ENCODE measurements at places on chromosomes 4 and X. TPM values are rescaled to one million over a fixed set of nuclear protein-coding genes. Genes with fewer than 3 reads are reported as not detected.

Gene ASMT
- 0.44 TPM for total RNA-seq

Gene TMPRSS11B
- not detected for total RNA-seq

Gene ITIH6
- 0.05 TPM for total RNA-seq

Gene MAP3K15
- total RNA-seq = 2.0 TPM

Gene HPGDS
- not detected for total RNA-seq

Gene H2AZ1
- total RNA-seq = 801 TPM

Gene GABRG1
- not detected for total RNA-seq

GRCh38 chr4:39616651-39617050 lies 22.0 kb downstream of the SMIM14 start:
- no peak for DNase-seq

DNA sequence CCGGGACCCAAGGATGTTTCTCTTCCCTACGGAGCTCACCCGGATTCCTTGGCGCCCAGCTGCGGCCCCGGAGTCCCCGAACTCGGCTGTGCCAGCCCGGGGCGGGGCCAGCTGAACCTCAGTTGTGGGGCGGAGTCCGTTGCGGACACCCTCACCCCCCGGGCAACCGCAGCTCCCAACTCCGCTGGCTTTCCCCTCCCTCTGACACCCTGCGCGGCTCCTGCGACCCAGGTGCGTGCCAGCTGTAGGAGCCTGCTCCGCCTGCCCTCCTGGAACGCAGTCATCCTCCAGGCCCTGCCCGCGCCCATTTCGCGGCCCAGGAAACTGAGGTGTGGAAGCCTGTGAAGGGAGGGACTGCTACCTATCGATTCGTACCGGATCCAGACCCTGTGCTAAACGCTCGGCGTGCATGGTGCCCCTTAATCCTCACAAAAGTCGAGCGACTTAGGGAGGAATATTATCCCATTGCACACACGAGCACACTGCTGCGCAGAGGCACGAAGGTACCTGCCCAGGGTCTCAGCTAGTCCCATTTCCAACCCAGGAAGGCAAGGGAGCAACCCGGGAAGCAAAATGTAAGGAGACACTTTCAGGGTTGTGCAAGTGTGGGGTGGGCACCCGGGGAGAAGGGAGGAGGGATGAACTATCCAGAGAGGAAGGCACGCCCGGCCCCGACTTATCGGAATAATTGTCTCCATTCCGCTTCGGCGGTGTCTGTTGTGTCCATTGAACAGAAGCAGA lies 12.3 kb downstream of the MSX1 start:
- no peak for DNase-seq

GRCh38 chr4:57195622-57196021 lies 85.4 kb upstream of the IGFBP7 start:
- DNase-seq = no peak

DNA sequence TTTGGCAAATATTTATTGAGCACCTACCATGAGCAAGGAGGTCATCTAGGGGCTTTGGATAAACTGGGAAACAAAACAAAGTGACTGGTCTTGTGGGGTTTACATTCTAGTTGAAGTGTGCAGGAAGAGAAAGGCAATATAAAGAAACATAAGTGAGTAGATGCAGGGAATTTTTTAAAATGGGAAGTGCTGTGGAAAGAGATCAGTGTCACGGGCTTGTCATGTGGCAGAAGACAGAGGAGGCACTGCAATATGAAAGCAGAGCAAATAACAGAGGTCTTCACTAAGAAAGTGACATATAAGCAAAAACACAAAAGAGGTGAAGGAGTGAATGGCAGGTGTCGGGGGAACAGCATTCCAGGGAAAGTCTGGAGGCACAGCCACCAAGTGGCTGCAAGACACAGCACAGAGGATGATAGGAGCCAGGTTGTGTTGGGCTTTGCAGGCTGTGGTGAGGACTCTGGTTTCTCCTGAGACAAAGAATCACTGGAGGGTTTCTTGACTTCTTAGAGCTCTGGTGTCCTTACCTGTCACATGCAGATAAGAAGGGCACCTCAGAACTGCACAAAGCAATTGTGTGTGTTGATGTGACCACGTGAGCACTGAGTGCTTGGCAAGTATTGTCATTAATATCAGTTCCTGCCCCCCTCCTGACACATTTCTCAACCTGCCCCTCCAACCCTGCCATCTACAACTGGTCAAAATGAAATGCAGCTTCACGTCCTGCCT lies 143.5 kb downstream of the TSPAN5 start:
- DNase-seq = no peak

DNA sequence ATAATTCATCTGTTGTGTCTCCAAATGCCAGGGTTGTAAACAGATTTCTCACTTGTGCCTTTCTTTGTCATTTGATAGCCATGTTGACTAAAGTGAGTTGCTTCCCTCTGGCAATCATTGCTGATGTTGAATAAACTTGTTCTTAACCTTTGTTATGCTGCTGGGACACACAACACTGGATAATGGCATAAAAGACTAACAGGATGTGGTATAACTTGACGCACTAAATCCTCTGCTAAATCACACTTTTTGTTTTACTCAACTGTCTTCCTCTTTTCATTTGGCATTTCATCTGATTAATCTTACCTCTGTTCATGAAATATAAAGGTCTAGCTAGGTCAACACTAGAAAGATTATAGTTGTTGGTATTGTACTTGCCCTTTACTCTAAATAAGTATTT lies 17.6 kb upstream of the CXCL5 start:
- DNase-seq = no peak

GRCh38 chr4:24477919-24478318 lies 106.4 kb downstream of the DHX15 start:
- DNase-seq = no peak

DNA sequence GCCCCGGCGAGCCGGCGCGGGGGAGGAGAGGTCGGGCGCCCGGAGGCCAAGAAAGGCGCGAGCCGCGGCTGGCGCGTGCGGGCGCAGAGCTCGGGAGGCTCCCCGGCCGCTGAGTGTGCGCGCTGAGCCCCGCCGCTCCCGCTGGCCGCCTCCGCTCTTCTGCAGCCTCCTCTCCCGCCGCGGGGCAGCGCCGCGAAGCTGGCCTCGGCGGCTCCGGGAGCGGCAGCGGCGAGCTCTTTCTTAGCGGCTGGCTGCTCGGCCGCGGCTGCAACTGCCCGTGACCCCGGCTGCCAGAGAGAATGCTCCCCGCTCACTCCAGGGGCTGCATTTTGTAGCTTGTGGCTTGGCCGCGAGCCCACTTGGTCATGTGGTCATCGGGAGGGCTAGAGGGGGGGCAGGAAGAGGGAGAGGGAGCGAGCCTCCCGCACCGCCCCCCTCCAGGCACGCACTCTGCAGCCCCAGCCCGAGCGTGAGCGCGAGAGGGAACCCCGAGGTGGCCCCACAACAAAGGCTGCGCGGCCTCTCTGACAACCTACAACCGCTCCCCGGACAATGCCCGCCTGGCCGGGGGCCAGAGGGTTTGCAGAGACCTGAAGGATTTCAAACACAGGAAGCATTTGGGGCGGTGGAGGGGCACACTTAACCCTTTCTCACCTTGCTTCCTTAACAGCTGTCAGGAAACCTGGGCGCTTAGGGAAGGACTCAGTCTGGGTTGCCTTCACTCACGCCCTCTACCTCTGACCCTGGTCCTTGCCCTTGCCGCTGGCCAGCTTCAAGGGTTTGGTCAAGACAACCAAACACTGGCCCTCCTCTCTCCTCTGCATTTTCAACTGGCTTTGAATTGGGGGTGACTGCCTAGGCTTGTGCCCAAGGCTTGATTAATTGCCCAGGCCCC lies at the start of gene APLN:
Gene APLN, minus strand, starts transcription at position 305 of the 895 bp plus-strand sequence. CDS start 326 bp downstream, outside the sequence.
- no peak for DNase-seq

- no peak for DNase-seq
These were observed 5.3 kb downstream of the GAGE10 start for GRCh38 chrX:49308604-49309269.

DNA sequence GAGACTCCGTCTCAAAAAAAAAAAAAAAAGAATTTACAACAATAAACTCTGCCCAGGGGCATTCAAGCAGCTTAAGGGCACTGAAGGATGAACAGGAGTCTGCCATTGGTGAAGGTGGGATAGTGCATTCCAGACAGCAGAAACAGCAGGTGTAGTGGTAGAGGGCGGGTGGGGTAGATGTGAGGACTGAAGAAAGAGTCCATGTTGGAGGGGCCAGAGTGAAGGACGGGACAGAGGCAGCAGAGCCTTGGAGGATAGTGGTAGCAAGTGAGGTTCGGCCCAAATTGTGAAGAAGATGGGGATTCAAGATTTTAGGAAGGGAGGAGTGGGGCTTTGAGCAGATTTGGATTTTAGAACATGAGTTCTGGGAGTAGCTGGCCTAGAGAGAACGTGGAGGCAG lies 75.7 kb downstream of the MED28 start:
- no peak for DNase-seq

DNA sequence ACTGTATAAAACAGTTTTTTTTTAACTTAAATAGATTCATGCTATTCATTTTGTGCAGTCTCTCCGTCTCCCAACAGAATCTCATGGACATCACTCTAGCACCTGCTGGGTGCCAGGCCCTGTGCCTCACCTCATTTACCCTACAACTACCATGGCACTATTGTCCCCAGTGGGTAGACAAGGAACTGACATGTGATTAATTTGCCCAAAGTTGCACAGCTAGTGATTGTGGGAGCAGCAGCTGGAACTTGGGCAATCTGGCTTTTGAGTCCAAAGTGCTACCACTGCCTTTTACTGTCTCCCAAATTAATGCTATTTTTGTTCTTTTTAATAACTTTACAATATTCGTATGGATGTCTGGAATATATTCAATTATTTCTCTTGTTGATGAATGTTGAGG lies 11.2 kb upstream of the PGRMC2 start:
- no peak for DNase-seq
